ENCODE measurements at places on chromosomes 6 and 20.

- DNase-seq: no peak
Observed at GRCh38 chr6:26358511-26358981, 6.5 kb upstream of the BTN3A2 start.

- DNase-seq: no peak
Observed at GRCh38 chr6:44667226-44667625, 279.7 kb downstream of the CDC5L start.

- no peak for DNase-seq
Observed at GRCh38 chr6:37283671-37284151, 25.8 kb upstream of the TMEM217 start.

DNA sequence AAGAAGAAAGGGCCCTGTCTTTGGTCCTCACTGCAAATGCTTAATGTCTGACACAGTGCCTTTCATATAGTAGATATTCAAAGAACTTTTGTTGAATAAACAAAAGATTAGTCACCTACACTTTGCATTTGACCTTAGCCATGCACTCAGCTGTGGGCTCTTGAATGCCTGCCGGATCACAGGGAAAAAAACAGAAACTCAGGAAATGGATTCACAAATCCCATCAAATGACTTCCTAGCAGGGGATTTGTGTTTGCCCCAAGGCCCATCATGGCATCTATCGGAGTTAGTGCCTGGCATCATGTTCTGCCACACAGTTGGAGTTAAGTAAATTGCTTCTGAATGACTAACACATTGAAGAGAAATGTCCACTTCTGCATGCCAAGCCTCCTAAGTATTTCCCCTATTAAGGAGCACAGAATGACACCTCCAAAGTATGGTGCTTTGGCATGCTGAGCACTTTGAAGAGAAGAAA is 72.3 kb upstream of the DST start:
- DNase-seq: no peak

GRCh38 chr6:21586740-21587178 is 6.8 kb upstream of the SOX4 start:
- no peak for DNase-seq

DNA sequence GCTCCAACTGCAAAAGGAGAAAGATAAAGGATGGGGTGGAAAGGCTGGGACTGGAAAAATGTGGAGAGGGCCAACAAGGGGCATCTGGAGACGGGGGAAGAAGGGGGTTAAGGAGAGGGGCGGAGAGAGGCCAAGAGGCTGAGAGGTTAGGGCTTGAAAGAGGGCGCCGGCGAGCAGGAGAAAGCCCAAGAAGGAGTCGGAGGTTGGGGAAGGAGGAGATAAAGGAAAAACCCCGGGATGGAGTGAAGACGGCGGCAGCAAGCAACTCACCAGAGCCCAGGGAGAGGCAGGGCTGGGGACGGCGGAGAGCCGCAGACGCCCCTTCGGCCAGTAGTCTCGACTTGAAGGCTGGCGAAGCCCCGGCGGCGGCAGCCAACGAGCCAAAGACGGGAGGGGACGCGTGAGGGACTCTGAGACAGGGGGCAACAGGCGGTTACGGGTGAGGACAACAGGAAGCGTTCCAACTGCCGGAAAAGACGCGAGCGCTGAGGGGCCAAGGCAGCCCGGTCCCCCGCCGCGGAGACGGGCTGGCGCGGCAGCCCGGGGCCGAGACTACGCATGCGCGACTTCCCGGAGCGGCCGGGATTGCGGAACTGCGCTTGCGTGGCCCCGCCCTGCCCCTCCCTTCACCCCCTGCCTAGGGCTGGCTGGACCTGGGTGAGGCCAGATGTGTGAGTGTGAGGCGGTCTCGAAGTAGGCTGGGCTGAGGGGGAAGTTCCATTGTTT is at the start of gene STK38:
TSS of gene STK38 (minus strand) at position 560 of the 726 bp plus-strand sequence. CDS start 7,277 bp downstream, outside the sequence.
- peak; percentile 90 for DNase-seq

DNA sequence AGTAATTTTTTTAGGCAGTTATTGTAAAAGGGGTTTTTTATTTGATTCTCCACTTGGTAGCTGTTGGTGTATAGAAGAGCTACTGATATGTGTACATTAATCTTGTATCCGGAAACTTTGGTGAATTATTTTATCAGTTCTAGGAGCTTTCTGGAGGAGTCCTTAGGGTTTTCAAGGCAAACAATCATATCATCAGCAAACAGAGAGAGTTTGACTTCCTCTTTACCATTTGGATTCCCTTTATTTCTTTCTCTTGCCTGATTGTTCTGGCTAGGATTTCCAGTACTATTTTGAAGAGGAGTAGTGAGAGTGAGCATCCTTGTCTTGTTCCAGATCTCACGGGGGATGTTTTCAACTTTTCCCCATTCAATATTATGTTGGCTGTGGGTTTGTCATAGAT is 28.0 kb upstream of the TNFAIP3 start:
- DNase-seq: no peak

GRCh38 chr6:373773-374724 is 17.5 kb upstream of the IRF4 start:
- no peak for DNase-seq

DNA sequence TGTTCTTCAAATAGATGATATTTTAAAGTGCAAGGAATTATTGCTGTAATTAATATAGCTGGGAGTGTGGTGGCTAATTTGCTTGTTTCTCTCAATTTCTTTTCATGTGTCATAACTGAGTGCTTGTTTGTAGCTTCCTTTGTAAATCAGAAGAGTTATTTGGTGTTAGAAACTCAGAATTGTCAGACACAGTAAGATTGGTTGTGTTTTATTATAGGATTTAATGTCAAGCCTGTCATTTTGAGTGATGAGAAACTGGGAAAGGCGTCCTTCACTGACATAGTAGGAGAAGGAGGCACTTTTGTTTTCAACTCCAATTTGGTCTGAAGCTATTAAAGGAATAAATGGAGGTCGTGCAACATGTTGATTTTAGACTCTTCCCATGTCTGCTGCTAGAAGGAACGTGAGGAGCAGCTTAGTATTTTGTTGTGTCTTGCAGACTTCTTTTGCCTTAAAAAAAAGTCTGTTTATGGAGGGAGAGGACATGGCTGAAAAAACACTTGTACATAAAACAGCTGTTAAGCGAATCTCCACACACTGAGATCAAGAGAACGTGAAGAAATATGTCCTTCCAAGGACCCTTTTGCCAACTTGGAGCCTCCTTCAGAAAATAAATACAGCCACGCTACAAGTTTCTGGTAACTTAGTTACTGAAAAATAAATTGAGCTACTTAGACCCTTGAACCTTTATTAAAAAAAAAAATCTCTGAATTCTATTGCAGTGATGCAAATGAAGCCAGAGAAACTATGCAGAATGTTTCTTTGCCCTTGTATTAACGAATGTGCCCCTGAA is 59.5 kb downstream of the BMP6 start:
- DNase-seq: no peak

DNA sequence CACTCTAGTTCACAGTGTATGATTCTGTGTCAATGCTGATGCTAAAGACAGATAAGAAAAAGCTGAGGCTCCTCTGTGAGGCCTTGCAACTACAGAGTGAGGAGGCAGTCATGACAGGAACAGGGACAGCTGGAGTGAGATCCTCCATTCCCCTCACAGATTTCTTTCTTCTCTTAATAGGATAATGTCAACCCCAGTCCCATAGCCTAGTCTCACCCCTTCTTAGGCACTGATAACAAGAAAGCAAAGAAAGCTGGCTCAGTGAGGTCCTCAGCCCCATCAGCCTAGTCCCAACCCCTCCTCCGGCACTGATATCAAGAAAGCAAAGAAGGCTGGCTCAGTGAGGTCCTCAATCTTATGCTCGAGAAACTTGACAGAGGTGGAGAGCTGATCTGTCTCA is 2.1 kb upstream of the PTCHD4 start:
- DNase-seq: no peak

DNA sequence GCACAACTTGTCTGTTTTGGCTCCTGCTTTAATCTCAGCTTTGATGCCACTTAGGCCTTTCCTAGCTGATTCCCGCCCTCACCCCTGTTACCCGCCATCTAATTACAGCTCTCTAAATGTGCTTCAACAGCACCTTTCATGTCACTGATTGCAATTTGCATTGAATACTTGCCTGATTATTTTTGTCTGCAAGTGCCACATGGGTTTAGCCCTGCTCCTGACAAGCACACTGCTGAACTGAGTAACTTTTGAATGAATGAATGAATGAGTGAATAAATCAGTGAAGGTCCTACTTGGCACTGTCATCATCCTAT is 591 bp upstream of the DCBLD1 start:
- no peak for DNase-seq

DNA sequence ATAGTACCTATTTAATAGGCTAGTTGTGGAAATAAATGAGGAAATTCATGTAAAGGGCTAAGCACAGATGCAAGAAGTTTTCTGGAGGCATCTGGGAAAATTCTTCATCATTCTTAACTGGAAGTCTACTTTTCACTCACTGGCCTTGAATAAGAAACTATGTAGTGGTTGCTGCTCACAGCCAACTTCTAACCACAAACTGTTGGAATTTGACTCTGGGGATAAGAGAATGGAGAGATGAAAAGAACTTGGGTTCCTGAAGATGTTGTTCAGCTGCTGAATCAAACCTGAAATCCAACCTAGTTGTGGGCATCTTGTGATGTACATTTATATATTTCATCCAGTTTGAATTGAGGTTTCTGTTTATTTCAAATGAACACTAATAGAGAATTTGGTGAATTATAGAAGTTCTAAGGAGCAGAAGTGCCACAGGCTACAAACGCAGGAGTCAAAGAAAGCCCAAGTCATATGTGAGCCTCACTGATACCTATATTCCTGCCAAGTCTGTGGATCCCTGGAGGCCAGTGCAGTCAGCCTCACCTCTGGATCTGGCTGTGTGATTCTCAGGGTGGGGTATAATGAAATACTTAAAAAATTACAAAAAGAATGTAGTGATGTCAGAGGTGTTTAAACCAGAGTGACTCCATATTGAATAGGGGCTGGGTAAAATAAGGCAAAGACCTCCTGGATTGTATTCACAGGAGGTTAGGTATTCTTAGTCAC is 18.7 kb upstream of the MEI4 start:
- no peak for DNase-seq

DNA sequence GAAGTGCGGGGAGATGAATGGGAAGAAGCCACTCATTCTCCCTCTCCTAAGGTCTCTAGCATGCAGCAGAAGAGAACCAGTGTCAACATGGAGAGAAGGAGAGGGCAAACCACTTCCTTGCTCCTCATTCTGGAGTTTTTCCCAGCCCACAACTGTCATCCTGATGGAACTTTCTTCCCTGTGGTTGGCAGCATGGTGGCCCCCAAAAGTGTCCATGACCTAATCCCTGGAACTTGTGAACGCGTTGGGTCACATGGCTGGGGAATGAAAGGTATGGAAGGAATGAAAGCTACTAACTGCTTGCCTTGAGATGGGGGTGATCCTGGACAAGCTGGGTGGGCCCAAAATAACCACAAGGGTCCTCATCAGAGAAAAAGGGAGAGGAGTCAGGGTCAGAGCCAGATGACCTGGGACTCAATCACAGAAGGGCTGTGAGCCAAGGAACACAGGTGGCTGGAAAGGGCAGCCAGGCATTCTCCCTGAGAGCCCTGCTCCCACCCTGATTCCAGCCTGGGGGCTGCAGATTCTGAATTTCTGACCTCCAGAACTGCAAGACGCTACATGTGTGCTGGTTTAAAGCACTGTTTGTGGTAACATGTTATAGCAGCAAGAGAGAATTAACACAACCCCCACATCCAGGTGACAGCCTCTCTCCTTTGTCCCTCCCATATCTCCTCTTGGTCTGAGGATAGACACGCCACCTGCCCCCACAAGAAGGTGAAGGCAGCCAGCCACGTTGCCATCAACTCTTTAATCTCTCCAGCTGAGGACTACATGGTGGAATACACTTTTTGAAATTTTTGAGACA is 63.2 kb downstream of the PYGB start:
- no peak for DNase-seq

- DNase-seq: no peak
Observed at GRCh38 chr6:57048577-57048976, 2.1 kb downstream of the KIAA1586 start.

DNA sequence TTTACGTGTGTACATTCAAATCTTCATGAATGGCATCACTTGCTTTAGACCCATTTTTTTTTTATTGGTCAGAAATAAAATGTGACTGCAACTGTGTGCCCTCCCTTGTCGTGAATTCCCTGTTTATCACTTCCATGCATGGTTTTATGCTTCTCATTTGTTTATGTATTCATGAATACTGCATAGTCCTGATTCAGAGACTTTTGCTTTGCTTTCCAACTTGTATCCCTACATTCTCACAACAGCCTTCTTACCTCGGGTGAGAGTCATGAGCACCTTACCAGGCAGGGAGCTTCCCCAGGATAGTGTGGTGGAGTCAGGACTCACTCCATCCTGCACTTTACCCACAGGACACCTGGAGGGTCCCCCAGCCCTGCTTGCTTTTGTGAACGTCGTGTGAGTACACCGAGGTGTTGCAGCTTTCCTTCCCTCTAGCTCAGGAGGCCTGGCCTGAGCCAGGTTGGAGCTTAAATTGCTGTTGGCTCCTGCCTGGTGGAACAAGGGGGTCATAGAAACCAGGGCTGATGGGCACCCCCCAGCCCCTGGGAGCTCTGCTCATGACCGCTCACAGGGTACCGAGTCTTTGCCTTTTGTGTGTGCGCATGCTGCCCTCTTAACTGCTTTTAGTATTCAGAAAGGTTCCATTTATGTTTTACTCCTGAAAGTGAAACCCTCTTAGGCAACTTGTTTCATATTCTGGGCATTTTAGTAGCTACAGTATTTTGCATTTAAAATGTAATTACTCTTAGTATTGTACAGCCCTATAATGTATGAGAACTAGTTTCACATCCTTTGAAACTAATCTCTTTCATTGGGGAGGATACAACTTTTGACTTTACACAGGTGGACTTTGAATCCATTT is 66.0 kb downstream of the CDS2 start:
- DNase-seq: no peak

DNA sequence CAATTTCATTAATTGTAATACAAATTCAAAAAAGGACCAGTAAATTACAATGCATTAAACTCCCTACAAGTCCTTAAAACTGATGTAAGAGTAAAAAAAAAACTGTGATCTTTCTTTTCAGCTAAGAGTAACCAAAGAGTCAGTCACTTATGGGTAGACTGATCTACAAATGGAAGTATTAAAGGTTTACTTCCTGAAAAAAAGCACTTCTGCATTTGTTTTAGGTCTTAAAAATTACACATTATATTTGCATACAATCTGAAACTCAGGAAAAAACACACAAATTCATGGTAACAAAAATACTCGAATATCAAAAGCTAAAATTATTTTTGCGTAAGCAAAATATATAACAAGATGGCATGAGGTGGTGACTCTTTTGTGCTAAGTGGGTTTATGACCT is 23.5 kb downstream of the USP49 start:
- DNase-seq: no peak

DNA sequence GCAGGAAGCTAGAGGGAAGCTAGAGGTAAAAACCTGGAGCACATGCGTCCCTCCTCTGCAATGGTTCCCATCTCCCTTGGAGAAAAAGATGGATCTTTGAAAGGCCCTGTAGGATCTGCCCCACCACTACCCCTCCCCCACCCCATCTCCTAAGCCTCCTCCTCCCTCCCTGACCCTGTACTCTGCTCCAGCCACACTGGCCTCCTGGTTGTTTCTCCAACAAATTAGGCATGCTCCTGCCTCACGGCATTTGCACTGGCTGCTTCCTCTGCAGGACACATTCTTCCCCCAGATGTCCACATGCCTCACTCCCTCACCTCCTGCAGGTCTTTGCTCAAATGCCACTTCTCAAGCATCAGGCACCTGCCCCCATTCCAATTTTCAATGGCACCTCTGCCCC is 45.5 kb downstream of the UBE2V1 start:
- DNase-seq: no peak
